ENCODE measurements at places on chromosomes 3 and 15. TPM values are rescaled to one million over a fixed set of nuclear protein-coding genes. Genes with fewer than 3 reads are reported as not detected.

DNA sequence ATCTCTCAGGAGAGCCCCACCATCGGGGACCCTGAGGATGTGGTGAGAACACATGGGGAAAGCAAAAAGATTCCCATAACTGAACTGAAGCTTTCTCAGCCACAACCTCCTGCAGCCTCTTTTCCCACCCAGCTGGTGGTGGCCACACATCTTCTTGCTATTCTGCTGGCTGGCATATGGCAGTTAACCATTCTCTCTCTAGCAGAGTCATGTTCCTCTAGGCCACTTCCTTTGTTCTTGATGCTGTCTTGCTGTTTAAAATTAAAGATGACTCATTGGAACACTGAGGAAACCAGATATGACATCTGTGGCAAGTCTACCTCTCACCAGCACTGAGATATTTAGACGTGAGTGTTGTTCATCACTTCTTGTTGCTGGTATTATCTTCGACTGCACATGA lies 180.3 kb upstream of the ROBO2 start:
- no peak for DNase-seq

- DNase-seq = peak; percentile 67
Observed at GRCh38 chr15:65303687-65304380, 643 bp upstream of the RNU5B-1 start.

GRCh38 chr15:71052356-71052755 lies 62.9 kb upstream of the THSD4 start:
- DNase-seq = no peak

GOLGA6D gene
- total RNA-seq = not detected

- no peak for DNase-seq
Observed at GRCh38 chr3:118245312-118245711, 789.3 kb downstream of the IGSF11 start.

TOMM70 gene
- 59.7 TPM for total RNA-seq

GRCh38 chr3:52688266-52688665 lies 2.4 kb downstream of the GNL3 start:
- DNase-seq = no peak

- no peak for DNase-seq
Observed at GRCh38 chr15:45429941-45430792, 51.8 kb upstream of the GATM start.

PRC1 gene
- total RNA-seq = 4.3 TPM

DNA sequence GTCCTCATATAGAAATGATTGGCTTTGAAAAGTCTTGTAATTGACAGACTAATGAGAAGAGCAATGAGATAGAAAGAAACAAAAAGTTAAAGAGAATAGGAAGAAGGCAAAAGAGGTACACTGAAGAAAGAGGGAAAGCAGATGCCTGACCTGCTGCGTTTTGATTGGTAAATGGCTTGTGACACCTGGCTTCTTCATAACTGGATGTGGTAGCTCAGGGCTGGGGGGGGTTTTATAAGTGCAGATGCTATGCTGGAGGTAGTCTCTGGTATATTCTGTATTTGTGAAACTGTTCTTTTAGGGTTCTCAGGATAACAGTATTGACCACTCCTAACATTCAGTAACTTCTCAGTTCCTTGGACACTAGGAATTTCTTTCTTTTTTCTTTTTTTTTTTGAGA lies 1.4 kb downstream of the STARD9 start:
- no peak for DNase-seq

SEMA7A gene
- 0.88 TPM for total RNA-seq

DNA sequence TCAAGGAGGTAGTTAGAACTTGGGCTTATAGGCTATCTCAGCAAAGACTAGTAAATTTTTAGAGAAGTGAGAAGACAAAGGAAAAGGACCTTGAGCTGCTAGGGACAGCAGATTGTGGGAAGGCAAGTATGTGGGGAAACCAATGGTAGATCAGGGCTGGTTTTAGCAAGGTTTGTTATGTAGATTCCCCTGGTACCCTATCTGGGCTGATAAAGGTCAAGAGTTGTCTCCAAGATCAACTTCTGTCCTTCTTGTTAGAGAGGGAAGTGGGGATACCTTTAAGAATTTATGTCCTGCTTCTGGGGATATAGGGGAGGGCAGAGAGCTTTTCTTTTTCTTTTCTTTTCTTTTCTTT lies 28.9 kb downstream of the KAT2B start:
- DNase-seq = no peak

DNA sequence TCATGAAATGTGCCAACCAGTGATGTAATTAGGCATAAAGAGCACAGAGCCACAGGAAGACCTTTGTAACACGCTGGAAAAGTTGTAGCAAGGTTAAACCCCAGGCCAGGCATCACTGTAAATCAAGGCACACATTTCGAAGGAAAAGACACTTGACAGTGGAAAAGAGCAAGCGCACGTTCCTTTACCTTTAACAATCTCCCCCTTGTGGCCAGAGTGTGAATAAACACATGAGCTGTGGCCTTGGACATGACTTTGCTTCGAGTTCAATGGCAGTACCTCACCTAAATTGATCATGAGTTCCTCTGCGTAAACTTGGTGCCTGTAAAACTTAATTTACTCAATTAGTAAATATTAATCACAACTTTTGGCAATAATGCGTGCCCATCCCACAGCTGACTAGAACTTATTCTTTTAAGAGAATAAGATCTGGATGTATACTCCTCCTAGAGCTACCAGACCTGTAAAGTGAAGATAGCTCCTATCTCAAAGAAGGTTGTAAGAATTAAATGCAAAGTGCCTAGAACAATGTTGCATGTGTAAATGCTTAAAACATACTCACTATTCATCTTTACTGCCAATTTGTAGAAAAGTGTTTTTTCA lies 757.0 kb upstream of the NECTIN3 start:
- no peak for DNase-seq

CHRNA3 gene
- 0.59 TPM for total RNA-seq

UQCC5 gene
- total RNA-seq = 1.8 TPM

- no peak for DNase-seq
Observed at GRCh38 chr3:100288288-100288894, 27.6 kb downstream of the TBC1D23 start.

- no peak for DNase-seq
Observed at GRCh38 chr15:46523701-46524100, 888.9 kb downstream of the SQOR start.

- DNase-seq = no peak
Observed at GRCh38 chr15:63513271-63513670, 8.9 kb downstream of the USP3 start.

- DNase-seq = no peak
Observed at GRCh38 chr15:58419803-58420524, 11.8 kb upstream of the LIPC start.

SNX4 gene
- 50.1 TPM for total RNA-seq

CA12 gene
- 11.7 TPM for total RNA-seq

- no peak for DNase-seq
Observed at GRCh38 chr15:40695469-40695890, 506 bp downstream of the RAD51 start.

IMPG2 gene
- total RNA-seq = 0.33 TPM

DNA sequence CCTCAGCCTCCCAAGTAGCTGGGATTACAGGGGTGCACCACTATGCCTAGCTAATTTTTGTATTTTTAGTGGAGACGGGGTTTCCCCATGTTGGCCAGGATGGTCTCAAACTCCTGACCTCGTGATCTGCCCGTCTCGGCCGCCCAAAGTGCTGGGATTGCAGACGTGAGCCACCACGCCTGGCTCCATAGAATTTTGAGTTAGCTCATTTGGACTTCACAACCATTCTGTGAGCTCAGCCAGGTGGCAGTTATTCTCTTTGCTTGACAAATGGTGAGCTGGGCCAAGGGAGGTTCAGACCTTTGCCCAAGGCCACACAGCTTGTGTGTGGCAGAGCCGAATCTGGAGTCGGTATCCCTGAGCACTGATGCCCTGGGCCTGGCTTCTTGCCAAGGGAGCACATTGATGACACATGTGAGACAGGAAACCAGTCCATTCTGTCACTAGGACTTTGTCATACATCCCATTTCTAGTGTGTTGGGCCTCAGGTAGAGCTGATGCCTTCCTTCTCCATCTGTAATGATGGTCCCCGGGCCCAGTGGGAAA lies 17.6 kb downstream of the PODXL2 start:
- DNase-seq = no peak

- DNase-seq = no peak
Observed at GRCh38 chr3:31753050-31753425, 220.3 kb downstream of the STT3B start.

- no peak for DNase-seq
Observed at GRCh38 chr3:67030785-67031740, 33.0 kb downstream of the KBTBD8 start.

IGF2BP2 gene
- 23.8 TPM for total RNA-seq

RHO gene
- total RNA-seq = not detected

- no peak for DNase-seq
Observed at GRCh38 chr3:32644380-32644779, 40.6 kb upstream of the CNOT10 start.

ITPKA gene
- not detected for total RNA-seq

DNA sequence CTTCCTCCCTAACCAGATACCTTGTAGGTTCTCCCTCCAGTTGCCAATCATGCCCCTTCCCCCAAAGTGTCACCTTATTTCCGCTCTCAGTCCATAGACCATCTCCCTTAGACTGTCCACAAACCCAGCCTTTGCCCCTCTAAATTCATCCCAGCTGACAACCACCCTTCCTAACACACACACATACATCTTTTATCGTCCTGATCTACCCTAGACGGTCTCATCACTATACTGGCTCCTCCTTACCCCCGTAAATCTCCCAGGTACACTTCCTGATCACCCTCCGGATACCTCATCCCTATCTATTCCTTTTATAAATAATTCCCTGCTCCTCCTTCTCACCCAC lies 828 bp downstream of the THOC7 start:
- no peak for DNase-seq

SUSD5 gene
- 4.2 TPM for total RNA-seq

DNA sequence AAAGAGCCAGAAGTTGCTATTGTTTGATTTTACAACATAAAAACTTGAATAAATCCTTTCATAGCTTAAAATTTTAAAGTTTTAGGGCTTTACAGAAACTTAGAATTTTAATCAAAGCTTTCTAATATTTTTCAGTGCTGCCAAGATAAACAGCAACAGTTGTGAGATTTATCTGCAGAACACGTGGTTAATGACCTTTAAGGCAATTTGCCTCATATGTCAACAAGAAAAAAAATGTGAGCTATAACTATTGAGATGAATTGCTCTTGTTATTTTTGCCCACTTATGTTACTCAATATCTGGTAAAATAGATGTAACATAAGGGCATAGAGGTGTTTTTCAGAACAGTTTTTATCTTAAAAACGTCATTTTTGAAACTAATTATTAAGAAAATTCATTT lies 96.7 kb upstream of the NECTIN3 start:
- DNase-seq = no peak

DNA sequence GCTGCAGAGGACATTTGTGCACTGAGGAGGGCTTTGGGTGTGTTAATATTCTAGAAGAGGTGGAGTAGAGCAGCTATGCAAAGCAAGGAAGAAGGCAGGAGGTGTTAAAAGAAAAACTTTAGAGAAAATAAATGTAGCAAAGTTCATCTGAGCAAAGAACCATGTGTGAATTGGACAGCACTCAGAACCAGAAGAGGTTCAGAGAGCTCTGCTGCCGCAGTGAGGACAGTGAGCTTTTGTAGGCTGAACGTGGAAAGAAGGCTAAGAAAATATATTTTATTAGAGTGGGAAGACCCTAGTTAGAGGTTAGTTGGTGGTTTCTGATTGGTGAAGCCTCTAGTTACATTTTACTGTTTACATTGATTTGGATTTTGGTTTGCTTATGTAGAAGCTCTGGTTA lies 50.7 kb downstream of the ST6GAL1 start:
- no peak for DNase-seq

DNA sequence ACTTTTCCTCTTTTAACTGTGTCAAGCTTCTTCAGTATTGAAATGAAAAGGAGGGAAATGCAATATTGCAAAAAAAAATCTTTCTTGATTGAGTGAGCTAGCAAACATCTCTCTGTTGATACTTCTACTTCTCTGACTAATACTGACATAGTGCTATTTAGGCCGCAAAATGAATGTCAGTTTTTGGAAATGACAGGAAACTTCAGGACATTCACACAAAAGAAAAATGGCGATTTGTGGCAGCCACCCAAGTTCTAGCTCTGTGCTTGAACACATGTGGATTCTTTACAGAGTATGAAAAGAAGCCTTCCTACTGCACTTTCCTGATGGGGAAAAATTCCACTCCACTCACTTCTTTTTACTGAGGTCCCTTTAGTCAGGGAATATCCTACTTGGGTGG lies 486.8 kb upstream of the ALCAM start:
- no peak for DNase-seq

CHRNA7 gene
- total RNA-seq = 4.8 TPM

GRCh38 chr3:154105218-154105975 lies 15.8 kb upstream of the ARHGEF26 start:
- no peak for DNase-seq

DNA sequence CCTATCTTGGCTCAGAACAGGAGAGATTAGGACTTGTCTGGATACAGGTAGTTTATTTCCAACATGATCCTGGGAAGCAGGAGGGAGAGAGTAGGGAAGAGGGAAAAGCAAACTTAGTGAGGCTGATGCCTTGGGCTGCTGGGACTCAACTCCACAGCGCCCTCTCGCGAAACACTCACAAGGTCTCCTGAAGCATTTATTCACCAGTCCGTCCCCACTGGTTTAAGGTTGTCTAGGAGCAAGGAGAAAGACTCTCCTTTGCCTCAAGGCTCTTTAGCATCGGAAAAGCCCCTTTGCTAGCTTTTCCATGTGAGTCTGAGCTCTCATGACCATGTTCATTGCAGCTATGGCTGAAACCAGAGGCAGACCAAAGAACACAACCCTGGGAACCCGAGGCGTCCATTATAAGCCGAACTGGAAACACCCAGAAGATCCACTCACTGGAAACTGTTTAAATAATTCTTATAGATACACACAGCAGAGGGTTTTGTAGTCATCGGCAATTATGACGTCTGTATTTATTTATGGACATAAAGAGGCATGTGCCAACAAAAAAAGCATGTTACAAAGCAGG lies 244.5 kb downstream of the CD47 start:
- DNase-seq = no peak

- DNase-seq = no peak
Observed at GRCh38 chr3:45746777-45747622, 49.3 kb downstream of the SLC6A20 start.

DNA sequence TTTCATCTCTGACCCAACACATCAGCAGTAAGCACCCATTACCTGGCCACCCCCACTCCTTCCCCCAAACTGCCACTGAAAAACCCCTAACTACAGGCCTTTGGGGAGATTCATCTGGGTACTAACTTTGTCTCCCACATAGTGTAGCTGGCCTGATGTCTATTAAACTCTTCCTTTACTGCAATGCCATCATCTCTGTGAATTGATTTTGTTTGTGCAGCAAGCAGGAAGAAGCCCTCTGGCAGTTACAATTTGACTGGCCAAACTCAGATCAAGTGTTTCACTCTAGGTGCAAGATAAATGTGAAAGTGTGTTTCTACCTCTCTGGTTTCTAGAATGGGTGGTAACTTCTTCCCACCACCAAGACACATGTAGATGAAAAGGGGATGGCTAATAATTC lies 26.7 kb upstream of the OR5K4 start:
- no peak for DNase-seq

All from breast epithelium (tissue), 4 donors.